ENCODE measurements at places on chromosomes 1 and 21.

DNA sequence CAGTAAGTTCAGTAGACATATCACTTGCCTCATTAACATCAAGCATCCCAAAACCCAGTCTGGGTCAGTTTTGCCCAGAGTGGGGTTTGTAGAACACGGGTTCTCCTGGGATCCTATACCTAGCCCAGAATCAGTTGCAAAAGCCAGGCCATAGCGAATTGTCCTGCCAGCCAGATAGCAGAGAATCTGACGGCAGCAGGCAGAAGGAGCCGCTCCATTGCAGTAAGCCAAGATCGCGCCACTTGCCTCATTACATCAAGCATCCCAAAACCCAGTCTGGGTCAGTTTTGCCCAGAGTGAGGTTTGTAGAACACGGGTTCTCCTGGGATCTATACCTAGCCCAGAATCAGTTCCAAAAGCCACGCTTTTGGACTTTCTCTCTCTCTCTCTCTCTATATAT, 19.1 kb downstream of the NDUFS5 start:
- peaks cover 46% of the 10 kb centered on the region for H3K36me3 ChIP-seq
- peaks cover 7% of the 10 kb centered on the region for H3K4me1 ChIP-seq
- no peak overlapping the region for H3K4me3 ChIP-seq
- no peak for DNase-seq
- no peak overlapping the region for H3K27ac ChIP-seq

DNA sequence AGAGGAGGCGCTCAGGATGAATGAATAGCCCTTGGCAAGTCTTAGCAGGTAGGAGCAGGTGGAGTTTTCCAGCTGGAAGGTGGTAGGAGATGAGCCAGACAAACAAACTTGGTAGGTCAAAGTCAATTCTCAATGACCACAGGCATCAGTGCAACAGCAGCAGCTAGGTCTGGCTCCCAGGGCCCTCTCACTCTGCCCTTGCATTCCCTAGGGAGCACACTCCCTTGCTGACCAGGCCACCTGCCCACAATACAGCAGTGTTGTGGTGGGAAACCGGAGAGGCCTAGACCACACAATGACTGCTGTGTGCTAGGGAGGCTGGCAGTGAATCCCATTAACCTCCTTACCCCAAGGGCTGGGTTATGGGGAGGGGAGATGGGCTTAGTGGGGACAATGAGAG, 13.0 kb upstream of the PAQR6 start:
- H3K27ac ChIP-seq: peak overlapping the region; percentile 1
- peaks cover 100% of the 10 kb centered on the region for H3K36me3 ChIP-seq
- no peak overlapping the region for H3K4me3 ChIP-seq

DNA sequence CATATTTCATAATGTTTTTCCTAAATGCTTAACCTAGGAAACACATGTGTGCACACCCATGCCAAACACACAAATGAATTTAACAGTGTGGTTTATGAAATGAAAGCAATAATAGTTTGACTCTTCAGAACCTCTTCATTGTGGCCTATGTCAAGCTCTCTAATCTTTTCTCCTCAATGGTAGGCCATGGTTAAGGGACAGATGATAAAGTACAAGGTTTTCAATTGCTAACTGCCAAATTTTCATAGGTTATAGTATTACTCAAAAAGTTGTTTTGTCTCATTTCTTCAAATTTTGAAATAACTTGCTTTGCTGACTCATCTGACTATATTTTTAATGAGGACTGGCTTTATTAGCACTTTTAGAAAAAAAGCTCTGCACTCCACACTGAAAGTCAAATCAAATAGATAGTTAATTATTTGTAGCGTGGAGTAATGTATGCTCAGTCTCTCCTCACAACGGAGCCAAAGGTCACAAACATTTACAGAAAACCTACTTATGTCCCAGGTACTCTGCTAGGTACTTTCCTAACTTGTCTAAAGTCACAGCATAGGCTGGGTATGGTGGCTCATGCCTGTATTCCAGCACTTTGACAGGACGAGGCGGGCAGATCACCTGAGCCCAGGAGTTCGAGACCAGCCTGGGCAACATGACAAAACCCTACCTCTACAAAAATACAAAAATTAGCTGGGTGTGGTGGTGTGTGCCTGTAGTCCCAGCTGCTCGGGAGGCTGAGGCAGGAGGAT, 3.0 kb upstream of the ADCY10 start:
- no peaks in the 10 kb centered on the region for H3K27me3 ChIP-seq
- no peak overlapping the region for H3K27ac ChIP-seq
- H3K4me3 ChIP-seq: no peak overlapping the region

GRCh38 chr1:27634985-27635367, at the start of gene FGR:
Gene FGR, minus strand, starts transcription at chr1:27635185. Its CDS starts 11,269 bp downstream, at chr1:27623916.
- no peak for DNase-seq
- no peak within 1 kb of the TSS for H3K27ac ChIP-seq
- peaks cover 10% of the 10 kb centered on the region for H3K27me3 ChIP-seq
- H3K4me3 ChIP-seq: peak within 1 kb of the TSS; percentile 9
- H3K4me1 ChIP-seq: no peaks in the 10 kb centered on the region
- H3K36me3 ChIP-seq: no peaks in the 10 kb centered on the region

- peaks cover 4% of the 10 kb centered on the region for H3K4me1 ChIP-seq
- H3K36me3 ChIP-seq: no peaks in the 10 kb centered on the region
- H3K4me3 ChIP-seq: no peak overlapping the region
- DNase-seq: no peak
Observed at GRCh38 chr1:115437196-115437595, 99.1 kb upstream of the NGF start.

DNA sequence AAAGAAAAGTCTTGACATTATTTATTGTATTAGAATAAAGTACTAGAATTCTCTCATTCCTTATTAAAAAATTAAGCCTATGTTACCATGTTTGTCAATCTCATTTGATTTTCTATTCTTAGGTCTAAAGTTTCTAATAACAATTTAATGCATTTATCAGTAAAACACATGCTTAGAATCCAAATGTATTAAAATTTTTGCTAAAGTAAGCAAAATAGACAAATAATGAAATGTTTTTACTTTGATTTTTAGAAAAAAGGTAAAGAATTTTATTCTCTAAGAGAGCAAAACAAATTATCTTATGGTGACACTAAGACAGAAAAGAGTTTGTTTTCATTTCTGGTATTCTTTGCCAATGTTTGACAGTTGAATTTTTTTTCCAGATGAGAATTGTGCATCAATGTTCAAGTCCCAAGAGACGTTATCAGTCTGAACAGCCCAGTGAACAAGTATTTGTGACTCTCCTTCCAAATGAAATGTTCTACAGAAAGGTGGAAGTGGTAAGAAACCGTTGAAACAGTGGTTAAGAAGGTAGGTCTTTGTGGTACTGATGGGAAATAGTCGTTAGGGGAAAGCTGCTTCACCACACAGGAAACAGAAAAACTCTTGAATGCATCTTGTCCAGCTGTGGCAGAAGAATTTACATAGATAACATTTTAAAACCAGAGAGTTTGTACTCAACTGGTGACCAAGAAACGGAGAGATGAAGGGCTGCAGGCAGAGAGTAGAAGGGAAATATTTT, 402.5 kb downstream of the PTPRC start:
- no peaks in the 10 kb centered on the region for H3K4me1 ChIP-seq
- H3K27ac ChIP-seq: no peak overlapping the region
- no peaks in the 10 kb centered on the region for H3K36me3 ChIP-seq
- no peak overlapping the region for H3K4me3 ChIP-seq

GRCh38 chr1:176701151-176701866, 238.3 kb downstream of the PAPPA2 start:
- H3K4me3 ChIP-seq: no peak overlapping the region
- H3K4me1 ChIP-seq: peaks cover 6% of the 10 kb centered on the region
- no peaks in the 10 kb centered on the region for H3K27me3 ChIP-seq
- H3K27ac ChIP-seq: no peak overlapping the region

- H3K4me3 ChIP-seq: peak overlapping the region; percentile 75
- peak overlapping the region; percentile 98 for H3K27ac ChIP-seq
- peak; percentile 50 for DNase-seq
- no peaks in the 10 kb centered on the region for H3K27me3 ChIP-seq
- H3K4me1 ChIP-seq: peaks cover 50% of the 10 kb centered on the region
Observed at GRCh38 chr1:169484101-169484500, 1.6 kb downstream of the SLC19A2 start.

DNA sequence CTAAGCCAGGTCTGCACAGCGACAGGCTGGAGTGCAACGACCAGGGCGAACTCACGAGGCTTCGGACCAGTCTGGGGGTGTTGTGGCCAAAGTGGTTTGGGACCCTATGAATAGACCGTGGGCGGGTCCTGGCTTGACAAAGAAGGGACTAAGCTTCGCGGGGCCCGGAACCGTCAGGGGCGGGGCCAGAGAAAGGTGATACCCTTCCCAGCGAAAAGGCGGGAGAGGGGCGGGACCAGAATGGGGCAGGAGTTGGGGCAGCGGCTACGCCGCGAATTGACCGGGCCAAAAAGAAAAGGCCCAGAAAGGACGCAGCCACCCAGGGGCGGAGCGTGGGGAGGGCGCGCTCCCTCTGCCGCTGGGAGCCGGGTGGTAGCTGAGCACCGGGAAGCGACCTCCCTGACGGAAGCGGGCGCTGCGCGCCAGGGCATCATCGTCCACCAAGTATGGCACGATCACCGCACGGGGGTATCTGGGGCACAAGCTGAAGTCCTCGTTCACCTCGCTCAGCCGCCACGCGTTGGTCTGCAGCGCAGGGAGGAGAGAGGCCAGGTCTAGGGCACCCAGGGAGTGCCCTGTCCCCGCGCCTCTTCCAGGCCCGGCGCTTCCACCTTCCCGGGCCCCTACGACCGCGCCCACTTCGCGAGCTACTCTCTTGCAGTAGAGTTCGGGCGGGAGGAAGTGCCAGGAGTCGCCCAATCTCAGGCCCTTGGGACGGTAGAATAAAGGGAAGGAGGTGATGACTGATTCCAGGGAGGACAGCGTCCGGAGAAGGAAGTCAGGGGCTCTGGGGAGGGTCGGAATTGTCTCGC, 6.7 kb upstream of the FAM167B start:
- H3K4me3 ChIP-seq: peak overlapping the region; percentile 68
- no peak overlapping the region for H3K27ac ChIP-seq
- peak; percentile 70 for DNase-seq
- H3K4me1 ChIP-seq: peaks cover 13% of the 10 kb centered on the region
- no peaks in the 10 kb centered on the region for H3K36me3 ChIP-seq
